ENCODE measurements at places on chromosomes 3 and 15.

- DNase-seq: no peak
Measured at GRCh38 chr3:48684480-48685143, 1.1 kb downstream of the NCKIPSD start.

- DNase-seq: peak; percentile 10
Measured at GRCh38 chr3:30475038-30475808, 131.2 kb upstream of the TGFBR2 start.

GRCh38 chr15:99446565-99447496 lies 119.0 kb upstream of the MEF2A start:
- no peak for DNase-seq

DNA sequence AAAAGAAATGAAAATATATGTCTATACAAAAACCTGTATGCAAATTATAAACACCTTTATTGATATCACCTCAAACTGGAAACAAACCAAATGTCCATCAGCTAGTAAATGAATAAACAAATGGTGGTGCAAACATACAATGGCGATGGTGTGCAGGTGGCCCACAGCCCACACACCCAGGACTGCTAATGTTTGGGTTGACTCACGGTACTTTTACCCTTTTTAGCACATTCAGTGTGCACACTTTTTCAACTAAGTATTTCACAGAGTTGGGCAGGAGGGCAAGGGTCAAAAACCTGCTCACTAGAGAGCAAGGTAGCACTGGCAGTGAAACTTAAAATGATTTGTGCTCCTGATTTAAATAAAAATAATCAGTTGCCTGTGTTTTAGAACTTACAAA lies 123.1 kb upstream of the BHLHE40 start:
- no peak for DNase-seq

GRCh38 chr3:88707837-88708236 lies 399.6 kb upstream of the EPHA3 start:
- no peak for DNase-seq

- no peak for DNase-seq
Measured at GRCh38 chr15:86505951-86506350, 426.3 kb downstream of the AGBL1 start.

- DNase-seq: no peak
Measured at GRCh38 chr3:17747174-17747889, 4.9 kb upstream of the TBC1D5 start.

GRCh38 chr15:83413054-83413719 lies 34.0 kb upstream of the SH3GL3 start:
- no peak for DNase-seq

DNA sequence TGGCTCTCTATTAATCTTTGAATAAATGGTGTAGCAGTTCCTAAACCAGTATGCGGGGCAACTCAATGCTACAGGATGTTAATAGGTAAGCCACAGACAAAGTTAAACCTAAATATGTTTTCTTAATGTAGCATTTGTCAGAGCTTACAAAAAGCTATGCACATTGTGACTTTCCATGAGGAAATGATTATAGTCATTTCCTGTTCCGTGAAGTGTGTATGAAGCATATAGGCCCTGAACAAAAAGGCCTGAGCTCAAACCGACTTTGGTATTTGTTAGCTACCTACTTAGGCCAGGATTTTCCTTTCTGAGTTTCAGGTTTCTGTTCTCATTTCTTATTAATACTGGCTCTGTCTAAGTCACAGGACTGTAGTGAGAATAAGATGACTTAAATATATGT lies 14.2 kb downstream of the ZNF80 start:
- DNase-seq: peak; percentile 87

GRCh38 chr15:59020322-59020721 lies 32.9 kb downstream of the RNF111 start:
- DNase-seq: no peak

GRCh38 chr15:70765504-70766281 lies 2.3 kb upstream of the UACA start:
- DNase-seq: no peak

Measured in CD4-positive, CD25-positive, alpha-beta regulatory T cell (primary cell).